Spinal cord (tissue), 10 donors: ENCODE measurements at places on chromosomes 11 and 22.

DNA sequence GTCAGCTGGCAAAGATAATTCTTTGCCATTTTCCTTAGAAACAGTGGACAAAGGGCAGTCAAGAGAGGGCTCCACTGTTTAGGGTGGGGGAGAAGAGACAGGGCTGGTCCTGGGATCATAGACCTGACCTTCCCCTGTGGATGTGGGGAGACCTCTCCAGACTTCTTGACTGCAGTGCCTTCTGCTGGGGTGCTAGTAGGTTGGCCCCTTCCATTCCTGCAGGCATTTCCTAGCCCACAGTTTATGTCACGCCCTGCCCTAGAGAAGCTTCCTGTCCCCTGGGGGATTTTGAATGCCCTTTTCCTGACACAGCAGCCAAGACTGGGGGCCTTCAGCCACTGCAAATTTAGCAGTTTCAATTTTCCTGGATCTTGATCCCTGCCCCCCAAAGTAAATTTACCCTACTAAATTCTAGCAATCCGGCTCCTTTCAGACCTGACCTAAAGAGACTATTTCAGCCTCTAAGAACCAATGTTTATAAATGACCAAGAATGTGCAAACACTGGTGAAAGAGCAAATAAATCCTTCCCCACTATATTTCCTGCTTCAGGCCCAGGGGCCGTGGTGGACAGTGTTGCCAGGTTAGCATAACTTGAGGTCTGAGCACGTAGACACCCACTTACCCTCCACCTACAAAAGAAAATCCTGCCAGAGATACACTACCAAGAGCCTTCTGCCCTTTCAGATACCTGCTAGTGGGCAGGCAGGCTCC, 58.4 kb downstream of the PPFIBP2 start:
- no peak for DNase-seq

DNA sequence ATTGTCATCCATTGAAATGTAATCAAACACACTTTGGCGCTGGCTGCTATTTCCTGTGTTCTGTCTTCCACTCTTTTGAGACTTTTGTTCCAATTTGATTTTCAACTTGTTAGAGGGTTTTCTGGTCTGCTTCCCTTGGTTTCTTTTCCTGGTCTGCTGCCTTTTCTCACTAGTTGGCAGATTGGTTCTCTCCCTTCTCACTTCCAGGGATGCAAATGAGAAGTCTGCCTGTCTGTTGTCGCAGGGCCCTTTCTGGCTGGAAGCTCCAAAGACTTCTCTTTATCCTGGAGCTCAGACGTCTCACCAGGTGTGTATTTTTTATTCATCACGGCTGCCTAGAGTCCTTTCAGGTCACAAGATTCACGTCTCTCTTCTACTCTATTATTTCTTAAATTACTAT, 84.0 kb downstream of the RPS6KA4 start:
- no peak for DNase-seq

- DNase-seq, result no peak
Observed at GRCh38 chr22:24683691-24684090, 80.7 kb downstream of the GGT1 start.

- DNase-seq, result no peak
Observed at GRCh38 chr11:134517621-134518293, 105.7 kb upstream of the B3GAT1 start.
